NCI-H2081 (cell line): ENCODE measurements at places on chromosomes 4 and X.

GRCh38 chr4:18954538-18954937 is 933.0 kb upstream of the LCORL start:
- no peak for DNase-seq

DNA sequence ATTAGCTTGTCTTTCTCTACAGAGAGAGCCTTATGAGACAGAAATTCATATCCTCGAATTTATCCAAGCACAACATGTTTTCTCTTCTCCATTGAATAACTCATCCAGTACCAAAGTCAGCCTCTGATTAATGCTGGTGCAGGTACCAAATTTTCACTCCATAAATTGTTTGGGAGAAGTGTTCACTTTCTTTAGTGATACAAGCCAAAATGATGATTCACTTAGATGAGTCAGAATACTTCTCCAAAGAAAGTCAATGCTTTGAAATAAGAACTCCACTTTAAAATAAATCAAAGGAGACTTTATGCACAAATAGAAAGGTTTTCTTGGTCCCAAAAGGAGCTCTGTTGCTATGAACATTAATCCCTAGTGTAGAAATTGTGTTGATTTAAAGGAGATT is 60.2 kb downstream of the MAOB start:
- DNase-seq: no peak

- no peak for DNase-seq
These were observed 15.2 kb upstream of the HMX1 start for GRCh38 chr4:8886612-8887406.

GRCh38 chr4:136644279-136644678 is 888.0 kb downstream of the PCDH18 start:
- no peak for DNase-seq
